ENCODE measurements at places on chromosomes 4 and X.

DNA sequence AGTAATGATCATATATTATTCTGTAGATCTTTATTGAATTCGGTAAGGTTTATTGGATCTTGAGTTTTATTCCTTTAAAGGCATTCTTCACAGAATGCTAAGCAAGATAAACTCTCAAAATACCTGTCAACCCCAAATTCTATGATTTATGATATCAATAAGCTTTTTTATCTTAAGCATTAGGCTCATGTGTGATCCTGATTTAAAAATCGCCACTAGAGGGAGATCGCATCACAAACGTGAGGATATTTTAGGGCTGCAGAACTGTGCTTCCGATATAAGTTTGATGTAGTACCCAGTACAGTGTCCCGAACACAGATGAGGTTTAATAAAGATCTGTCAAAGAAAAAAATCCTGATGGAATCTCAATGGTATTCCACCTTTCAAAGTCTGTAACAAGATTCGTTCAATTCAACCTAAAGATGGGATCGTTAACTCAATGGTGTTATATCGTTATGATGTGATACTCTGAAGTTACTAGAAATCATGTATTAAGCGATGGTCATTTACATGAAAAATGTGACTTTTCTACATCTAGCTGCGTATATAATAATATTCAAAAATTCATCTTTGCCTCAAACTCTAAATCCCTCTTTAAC is 169.0 kb downstream of the CORIN start:
- no peak for DNase-seq

DNA sequence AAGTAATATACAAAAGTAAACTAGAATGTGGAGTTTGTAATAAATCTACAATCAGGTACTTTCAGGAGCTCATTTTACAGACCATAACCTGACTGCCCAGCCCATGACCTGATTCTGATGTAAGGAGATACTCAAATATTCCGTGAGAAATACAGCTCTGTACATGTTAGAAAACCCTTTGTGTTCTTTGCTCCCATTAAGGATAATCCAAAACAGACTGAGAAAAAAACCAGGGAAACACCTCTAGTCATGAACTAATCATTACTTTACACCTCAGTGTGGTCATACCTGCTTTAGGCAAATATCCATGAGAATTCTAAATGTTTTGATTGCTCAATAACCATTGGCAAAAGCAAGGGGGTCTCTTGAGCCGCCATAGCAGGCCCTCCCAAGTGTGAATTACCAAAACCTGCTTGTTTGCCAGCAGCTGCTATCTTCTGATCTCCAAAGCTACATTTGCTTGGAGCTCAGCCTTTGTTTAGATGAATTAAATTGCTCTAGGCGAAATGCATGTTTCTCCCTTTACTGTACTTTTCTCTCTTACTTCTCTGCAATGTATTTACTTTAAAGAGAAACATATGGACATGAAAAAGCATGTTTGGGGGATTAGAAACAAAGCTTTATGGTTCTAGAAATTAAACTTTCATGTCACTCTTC is 79.1 kb downstream of the ANKRD50 start:
- no peak for DNase-seq

- DNase-seq = peak; percentile 27
Measured at GRCh38 chr4:26081795-26082498, 167.9 kb downstream of the SMIM20 start.

GRCh38 chr4:4862665-4863482 is 3.4 kb downstream of the MSX1 start:
- DNase-seq = no peak

- no peak for DNase-seq
Measured at GRCh38 chr4:89737888-89738287, 99.1 kb downstream of the SNCA start.
